ENCODE measurements at places on chromosomes 11 and 22. TPM values are rescaled to one million over a fixed set of nuclear protein-coding genes. Genes with fewer than 3 reads are reported as not detected.

LMF2 gene
- 29.5 TPM for total RNA-seq

GRCh38 chr11:33773404-33773986 is 825 bp downstream of the FBXO3 start:
- no peak for DNase-seq

DNA sequence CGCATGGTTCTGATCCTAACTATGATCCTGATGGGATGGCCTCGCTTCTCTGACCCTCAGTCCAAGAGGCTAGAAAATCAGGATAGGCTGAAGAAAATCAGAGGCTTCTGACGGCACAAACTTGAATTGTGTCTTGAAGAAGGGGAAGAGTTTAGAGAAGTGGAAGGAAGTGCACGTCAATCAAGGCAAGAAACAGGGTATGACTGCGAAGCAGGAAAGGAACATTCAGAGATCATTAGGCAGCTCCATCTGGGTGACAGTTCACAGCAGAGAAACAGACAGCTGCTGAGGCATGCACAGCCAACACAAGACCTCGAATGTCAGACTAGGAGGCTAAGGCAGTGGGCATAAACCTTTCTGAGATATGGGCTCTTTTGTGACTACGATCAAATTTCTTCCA is 29.3 kb downstream of the CLPB start:
- no peak for DNase-seq

GRCh38 chr11:123480290-123480815 is 50.3 kb downstream of the GRAMD1B start:
- DNase-seq = no peak

DNA sequence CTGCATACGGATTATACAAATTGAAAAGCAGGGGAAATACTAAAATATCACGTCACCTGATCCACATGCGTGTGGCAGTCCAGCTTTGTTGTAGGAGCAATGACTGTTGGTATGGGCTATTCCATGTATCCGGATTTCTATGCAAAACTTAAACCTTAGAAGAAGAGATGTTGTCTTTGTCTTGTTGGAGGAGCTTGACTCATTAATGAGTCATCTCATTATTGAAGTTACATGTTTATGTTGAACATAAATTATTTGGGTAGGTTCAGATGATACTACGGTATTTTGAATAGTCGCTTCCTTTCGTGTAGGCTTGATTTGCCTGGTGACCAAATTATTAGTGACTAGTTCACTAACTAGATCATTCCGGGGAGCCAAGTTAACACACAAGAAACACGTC is 806 bp upstream of the SAAL1 start:
- DNase-seq = no peak

- no peak for DNase-seq
Observed at GRCh38 chr11:47609675-47610074, 15.5 kb upstream of the C1QTNF4 start.

DNA sequence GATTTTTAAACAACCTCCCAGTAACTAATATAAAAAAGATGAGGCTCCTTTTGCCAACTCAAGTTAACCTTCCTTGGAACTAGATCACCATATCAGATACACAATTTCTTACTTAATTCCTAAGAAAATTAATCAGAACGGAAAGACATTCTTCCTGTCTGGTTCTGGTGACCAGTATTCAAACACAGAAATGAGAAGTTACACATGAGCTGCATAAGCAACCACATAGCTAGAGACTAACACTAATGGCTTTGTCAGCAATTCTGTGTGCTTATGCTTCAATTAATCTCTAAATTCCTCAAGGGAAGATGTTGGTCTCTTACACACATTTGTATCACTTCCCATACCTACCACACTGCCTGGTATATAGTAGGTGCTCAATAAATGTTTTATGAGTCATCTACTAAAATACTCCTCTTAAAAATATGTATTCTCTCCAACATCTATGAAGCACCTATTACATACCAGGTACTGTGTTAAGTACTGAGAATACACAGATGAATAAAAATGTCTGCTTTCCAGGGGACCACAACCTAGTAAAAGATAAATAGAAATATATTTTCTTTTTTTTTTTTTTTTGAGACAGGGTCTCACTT is 54.5 kb downstream of the GAB2 start:
- no peak for DNase-seq

TMEM225 gene
- not detected for total RNA-seq

- DNase-seq = no peak
Observed at GRCh38 chr11:14454861-14455632, 44.6 kb downstream of the COPB1 start.

GRCh38 chr11:124717786-124718651 is 21.7 kb upstream of the NRGN start:
- no peak for DNase-seq

GRCh38 chr11:28703371-28703770 is 595.2 kb downstream of the METTL15 start:
- DNase-seq = no peak

- no peak for DNase-seq
Observed at GRCh38 chr11:113006896-113007445, 45.8 kb downstream of the NCAM1 start.

OR2D2 gene
- 0.18 TPM for total RNA-seq

DNA sequence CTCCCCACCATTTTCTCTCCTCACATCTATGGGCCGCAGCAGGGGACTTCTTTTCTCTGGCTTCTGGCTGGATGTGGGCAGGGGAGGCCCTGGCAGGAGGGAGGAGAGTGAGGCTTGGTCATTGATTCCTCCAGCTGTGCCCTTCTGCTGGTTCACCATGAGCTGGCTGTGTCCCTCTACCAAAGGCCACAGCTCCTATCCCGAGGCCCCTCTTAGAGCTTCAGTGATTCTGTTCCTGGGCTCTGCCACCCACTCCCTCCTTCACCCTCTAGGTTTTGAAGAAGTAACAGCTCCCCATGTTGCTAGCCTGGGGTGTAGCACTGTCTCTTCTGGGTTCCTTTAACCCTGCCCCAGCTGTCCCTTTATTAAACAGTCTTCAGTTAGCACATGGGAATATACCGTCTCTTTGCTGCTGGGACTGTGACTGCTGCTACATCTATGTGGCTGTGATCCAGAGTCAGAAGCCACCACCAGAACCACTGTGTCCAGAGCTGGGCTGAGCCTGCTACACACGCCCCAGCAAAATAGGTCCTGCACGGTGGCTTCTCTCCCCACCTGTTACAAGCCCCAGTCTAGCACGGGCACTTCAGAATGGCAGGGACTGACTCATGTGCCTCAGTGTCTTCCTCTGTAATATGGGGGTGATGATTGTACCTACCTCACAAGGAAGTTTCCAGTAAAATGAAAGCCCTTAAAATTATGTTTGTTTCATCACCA is 578 bp upstream of the PARVG start:
- DNase-seq = no peak

- no peak for DNase-seq
Observed at GRCh38 chr11:36092314-36093030, 148.6 kb downstream of the LDLRAD3 start.

Measured in pulmonary artery endothelial cell (primary cell).